Uterine smooth muscle cell (primary cell): ENCODE measurements at places on chromosomes 13 and 19. TPM values are rescaled to one million over a fixed set of nuclear protein-coding genes. Genes with fewer than 3 reads are reported as not detected.

CYSLTR2 gene
- total RNA-seq: not detected in 2 replicates

FCAR gene
- total RNA-seq: not detected in 2 replicates

ZNF525 gene
- 6.5 TPM in 2 replicates for total RNA-seq

C19orf73 gene
- 0.87 and 1.2 TPM in 2 replicates for total RNA-seq

EDNRB gene
- total RNA-seq: 2.9 and 9.7 TPM in 2 replicates

APOE gene
- total RNA-seq: 1.4 and 9.6 TPM in 2 replicates

MISP gene
- total RNA-seq: 0.12 TPM in 1 of 2 replicates, not detected in the other
